ENCODE measurements at places on chromosomes 1 and 21.

- DNase-seq: no peak
Observed at GRCh38 chr1:152928671-152929070, 18.3 kb upstream of the SPRR5 start.

DNA sequence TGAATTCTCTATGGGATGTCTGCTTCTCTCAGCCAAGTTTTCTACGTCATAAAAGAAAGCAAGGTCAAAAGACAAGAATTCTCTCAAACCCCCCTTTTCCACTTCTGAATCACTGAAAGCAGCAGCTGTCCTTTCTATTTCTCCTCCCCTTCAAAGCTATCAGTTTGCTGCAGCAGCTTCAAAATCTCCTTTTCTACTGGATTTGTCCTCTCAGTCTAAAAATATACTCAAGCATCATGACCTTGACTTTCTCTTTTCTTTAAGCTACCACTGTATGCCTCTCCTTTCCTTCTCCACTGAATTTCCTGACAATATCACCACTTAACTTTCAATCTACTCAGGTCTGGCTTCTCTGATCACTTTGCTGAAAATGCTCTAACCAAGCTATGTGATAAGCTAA is 1.9 kb downstream of the WDR64 start:
- DNase-seq: no peak

GRCh38 chr1:51583532-51583931 is 33.4 kb upstream of the OSBPL9 start:
- DNase-seq: no peak

- peak; percentile 47 for DNase-seq
Observed at GRCh38 chr1:17335821-17336710, 28.1 kb downstream of the PADI4 start.

GRCh38 chr1:210213335-210213734 is 19.3 kb upstream of the SERTAD4 start:
- DNase-seq: no peak

GRCh38 chr1:170669107-170669445 is 5.1 kb downstream of the PRRX1 start:
- no peak for DNase-seq

DNA sequence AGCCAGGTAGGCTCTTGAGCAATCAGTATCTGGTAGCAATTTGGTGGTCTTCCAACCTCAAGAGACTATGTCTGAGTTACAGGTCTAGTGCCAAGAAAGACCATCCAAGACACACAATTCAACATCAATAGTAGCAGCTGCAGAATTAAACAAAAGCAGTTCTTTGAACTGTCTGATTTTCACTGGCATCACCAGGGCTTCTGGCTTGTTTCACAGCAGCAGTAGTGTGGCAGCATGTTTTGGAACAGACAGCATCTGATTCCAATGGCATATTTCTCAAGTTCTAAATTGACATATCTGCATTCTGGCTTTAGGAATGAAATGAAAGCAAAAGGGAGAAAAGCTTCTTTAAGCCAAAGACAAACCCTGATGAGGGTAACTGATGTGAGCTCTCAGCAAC is 334.7 kb upstream of the PRMT6 start:
- no peak for DNase-seq

DNA sequence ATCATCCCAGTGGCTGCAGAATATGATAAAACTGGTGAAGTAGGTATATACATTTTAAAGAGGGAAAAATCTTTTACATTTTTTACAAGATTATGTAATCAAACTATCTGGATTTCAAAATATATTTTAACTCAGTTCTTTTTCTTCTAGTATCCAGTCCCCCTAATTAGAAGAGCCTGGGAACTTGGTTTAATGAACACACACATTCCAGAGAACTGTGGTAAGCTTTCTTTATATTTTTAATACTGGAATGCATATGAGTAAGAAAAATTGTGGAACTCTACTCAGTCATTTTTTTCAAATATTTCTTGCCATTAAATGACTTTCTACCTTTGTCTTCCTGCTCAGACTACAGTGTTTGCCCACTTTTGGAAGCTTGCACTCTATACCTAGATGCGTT is 8.2 kb downstream of the ACADM start:
- DNase-seq: no peak

DNA sequence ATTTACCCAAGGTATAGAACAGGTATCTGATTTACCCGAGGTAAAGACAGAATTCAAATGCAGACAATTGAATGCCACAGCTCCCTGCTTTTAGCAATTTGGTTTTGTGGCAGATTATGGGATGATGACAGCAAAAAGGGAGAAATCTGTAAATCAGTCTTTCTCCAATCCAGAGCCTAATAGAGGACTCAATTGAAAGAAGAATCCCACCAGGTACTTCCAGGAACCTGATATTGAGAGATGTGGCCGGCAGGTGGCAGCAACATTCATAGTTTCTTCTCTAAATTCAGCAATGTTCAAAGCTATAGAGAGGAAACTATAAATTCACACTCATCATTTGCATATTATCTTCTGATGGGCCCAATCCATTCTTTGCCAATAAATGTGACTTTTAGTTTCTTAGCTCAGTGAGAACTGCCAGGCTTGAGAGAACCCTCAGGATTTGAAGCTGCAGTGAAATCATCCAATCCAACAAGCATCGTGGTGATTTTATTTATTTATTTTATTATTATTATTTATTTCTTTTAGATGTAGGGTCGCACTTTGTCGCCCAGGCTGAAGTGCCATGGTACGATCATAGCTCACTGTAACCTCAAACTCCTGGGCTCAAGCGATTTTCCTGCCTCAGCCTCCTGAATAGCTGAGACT is 9.8 kb upstream of the PHACTR4 start:
- peak; percentile 25 for DNase-seq

DNA sequence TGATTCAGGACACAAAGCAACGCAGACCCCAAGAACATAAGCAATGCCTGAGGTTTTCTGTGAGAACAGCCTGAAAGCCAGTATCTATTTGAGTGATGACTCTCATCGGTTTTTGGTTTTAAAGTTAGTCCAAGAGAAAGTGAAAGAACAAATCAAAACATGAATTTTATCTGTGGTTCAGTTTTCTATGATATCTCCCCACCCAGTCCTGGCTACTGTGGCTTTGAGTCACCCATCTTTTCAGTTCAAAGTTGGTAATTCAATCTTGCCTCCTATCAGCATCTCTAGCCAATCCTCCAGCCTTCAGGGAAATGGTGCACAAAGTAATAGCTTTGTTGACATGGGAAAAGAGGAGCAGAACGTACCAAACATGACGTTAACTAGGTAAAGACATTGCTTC is 40.5 kb upstream of the KRTAP19-8 start:
- DNase-seq: no peak

DNA sequence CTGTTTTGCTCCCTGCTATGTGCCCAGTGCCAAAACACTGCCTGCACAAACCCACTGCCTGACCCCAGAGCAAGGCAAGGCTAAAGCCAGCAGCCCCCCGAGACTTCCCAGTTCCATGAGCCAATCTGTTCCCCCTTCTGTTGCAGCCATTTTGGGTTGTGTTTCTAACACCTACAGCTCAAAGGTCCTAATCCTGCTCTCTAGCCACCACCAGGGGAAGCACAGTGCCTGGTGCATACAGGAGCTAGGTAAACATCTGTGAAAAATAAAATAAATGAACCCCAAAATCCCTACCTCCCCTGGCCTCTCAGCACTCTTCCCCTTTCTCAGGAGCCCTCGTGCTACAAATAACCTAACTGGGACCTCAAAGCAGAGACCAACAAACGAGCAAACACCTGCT is 190.2 kb downstream of the MATN1 start:
- no peak for DNase-seq

- no peak for DNase-seq
Observed at GRCh38 chr1:100360790-100361510, 8.6 kb downstream of the CDC14A start.

- no peak for DNase-seq
Observed at GRCh38 chr1:7938070-7938469, 2.6 kb downstream of the TNFRSF9 start.

DNA sequence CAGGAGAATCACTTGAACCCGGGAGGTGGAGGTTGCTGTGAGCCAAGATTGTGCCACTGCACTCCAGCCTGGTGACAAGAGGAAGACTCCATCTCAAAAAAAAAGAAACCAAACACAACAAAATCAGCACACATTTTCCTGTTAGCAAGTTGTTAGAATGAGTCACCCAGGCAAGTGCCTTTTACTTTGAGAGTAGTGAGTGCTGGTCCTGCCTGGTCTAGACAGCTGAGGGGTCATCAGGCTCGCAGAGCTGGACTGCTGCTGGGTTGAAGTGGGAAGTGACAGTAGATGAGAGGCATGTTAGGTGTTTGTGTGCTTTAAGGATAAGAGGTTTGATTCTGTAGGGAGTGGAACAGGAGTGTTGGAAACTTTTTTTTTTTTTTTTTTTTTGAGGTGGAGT is 31.9 kb downstream of the GNPAT start:
- DNase-seq: no peak

GRCh38 chr1:236507022-236507700 is 16.6 kb upstream of the LGALS8 start:
- DNase-seq: no peak

DNA sequence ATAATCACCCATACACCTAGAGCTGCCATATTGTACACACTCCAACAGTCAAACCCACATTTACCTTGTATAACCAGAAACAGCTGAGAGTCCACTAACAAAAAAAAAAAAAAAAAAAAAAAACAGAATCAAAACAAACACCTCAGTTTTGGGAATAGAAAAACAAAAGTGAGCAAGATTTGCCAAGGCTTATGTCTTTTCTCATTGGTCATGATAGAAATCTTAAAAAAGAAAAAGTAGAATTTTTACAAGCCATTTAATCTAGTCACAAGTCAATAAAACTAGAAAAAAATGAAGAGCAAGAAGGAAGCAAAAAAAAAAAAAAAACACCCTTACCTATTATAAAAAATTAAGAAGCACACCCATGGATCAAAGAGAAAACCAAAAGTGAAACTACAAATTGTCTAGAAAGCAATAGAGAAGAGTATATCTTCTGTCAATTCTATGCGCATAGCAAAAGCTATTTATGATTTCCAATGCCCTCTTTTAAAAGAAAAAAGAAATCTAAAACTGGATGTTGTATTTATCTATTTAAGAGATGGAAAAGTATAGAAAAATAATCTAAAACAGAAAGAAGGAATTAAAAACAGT is 113.2 kb upstream of the GALNT2 start:
- no peak for DNase-seq

Data from stimulated activated CD4-positive, alpha-beta T cell treated with anti-CD3 and anti-CD28 coated beads, Interleukin-15, amount 100 ng/mL, for 1 hour (primary cell).